ENCODE measurements at places on chromosomes 3 and 15. TPM values are rescaled to one million over a fixed set of nuclear protein-coding genes. Genes with fewer than 3 reads are reported as not detected.

The GRK7 gene
- not detected for total RNA-seq

The MNS1 gene
- 4.0 TPM for total RNA-seq

The LSAMP gene
- total RNA-seq = 0.19 TPM

The DUOXA2 gene
- not detected for total RNA-seq

The CHAC1 gene
- total RNA-seq = 2.8 TPM

The ILDR1 gene
- total RNA-seq = not detected

The ATP8B4 gene
- 0.75 TPM for total RNA-seq

The A4GNT gene
- total RNA-seq = not detected

The ACOX2 gene
- total RNA-seq = 25.6 TPM

The GOLGA8H gene
- total RNA-seq = 1.1 TPM

The PFKFB4 gene
- total RNA-seq = 6.6 TPM

The ERICH6 gene
- total RNA-seq = 0.06 TPM

The RAMAC gene
- total RNA-seq = 33.7 TPM

The SATB1 gene
- 32.6 TPM for total RNA-seq

The TMEM212 gene
- total RNA-seq = not detected

The SPTBN5 gene
- total RNA-seq = 0.53 TPM

The SLC12A1 gene
- not detected for total RNA-seq

The LAMB2 gene
- total RNA-seq = 648 TPM

The TNFSF10 gene
- 3.3 TPM for total RNA-seq

Measured in aortic smooth muscle cell (primary cell).